Activated CD4-positive, alpha-beta memory T cell treated with anti-CD3 and anti-CD28 coated beads, Interleukin-2, amount 10 ng/mL, durations not matched to agents 7 days and 5 days (primary cell): ENCODE measurements at places on chromosomes 16 and 17.

GRCh38 chr16:10982465-10983150 is 38.2 kb downstream of the CLEC16A start:
- no peaks in the 10 kb centered on the region for H3K27me3 ChIP-seq
- H3K36me3 ChIP-seq, result peaks cover 62% of the 10 kb centered on the region
- peak overlapping the region; percentile 60 for H3K4me3 ChIP-seq
- H3K4me1 ChIP-seq, result peaks cover 89% of the 10 kb centered on the region
- H3K27ac ChIP-seq, result peak overlapping the region; percentile 87

GRCh38 chr17:60135151-60135950 is 14.4 kb upstream of the CA4 start:
- H3K27ac ChIP-seq, result peak overlapping the region; percentile 66
- H3K4me3 ChIP-seq, result peak overlapping the region; percentile 94
- H3K36me3 ChIP-seq, result peaks cover 20% of the 10 kb centered on the region
- DNase-seq, result peak; percentile 89
- H3K4me1 ChIP-seq, result peaks cover 35% of the 10 kb centered on the region

GRCh38 chr17:2925011-2925410 is 128.8 kb downstream of the RAP1GAP2 start:
- H3K27me3 ChIP-seq, result no peaks in the 10 kb centered on the region
- H3K36me3 ChIP-seq, result no peaks in the 10 kb centered on the region
- no peak overlapping the region for H3K27ac ChIP-seq
- H3K4me1 ChIP-seq, result no peaks in the 10 kb centered on the region

DNA sequence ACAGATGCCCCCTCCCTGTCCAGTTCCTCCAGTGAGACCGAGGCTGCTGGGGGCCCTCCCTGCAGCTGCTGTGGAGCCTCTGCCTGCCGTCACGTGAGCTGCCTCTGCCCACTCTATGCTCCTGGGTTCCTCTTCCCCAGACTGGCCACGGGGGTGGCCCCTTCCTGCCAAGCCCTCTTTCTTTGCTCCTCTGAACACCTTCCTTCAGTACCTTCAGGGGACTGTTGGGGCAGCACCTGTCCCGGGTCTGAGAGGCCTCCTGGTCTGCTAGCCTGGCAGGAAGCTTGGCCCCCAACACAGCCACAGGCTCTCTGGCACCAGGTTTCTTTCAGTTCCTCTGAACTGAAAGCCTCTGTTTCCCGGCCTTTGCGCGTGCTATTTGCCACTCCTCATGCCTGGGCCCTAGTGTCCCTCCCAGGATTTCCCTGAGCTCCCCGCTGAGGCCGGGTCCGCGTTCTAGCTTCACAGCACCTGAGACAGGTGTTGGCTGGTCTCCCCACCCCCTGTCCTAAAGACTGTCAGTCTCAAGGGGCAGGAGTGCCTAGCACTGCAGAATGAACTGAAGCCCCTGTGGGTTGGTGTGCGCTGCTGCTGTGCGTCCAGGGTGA is 6.6 kb upstream of the ATP6V0C start:
- no peaks in the 10 kb centered on the region for H3K36me3 ChIP-seq
- no peak overlapping the region for H3K4me3 ChIP-seq
- H3K27me3 ChIP-seq, result no peaks in the 10 kb centered on the region
- H3K27ac ChIP-seq, result no peak overlapping the region
- H3K4me1 ChIP-seq, result peaks cover 2% of the 10 kb centered on the region

GRCh38 chr17:81179861-81180260 is 13.8 kb upstream of the AATK start:
- H3K4me1 ChIP-seq, result no peaks in the 10 kb centered on the region
- H3K27me3 ChIP-seq, result peaks cover 4% of the 10 kb centered on the region
- no peak overlapping the region for H3K4me3 ChIP-seq
- H3K27ac ChIP-seq, result no peak overlapping the region

DNA sequence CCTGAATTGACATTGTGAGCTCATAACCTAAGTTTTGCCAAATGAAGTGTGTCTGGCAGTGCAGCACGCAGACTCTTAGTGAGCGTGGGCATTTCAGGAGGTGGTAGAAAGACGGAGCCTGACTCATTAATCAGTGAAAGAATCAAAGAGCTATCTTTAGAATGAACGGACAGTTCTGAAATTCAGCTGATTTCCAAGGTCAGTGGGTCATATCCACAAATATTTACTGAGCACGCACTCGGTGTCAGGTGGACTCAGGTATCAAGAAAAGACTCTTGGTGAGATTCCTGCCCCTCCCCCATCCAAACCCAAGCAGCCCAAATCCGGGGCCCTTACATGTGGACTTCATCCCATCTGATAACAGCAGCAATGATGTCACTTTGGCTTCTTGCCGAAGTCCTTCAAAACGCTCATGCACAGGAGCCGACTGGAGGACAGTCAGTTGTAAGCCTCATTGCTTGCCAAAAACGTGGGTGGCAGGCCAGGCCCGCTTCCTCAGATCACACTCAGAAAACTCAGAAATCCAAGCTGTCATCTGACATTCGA is 185.8 kb downstream of the HS3ST3A1 start:
- DNase-seq, result no peak
- H3K4me3 ChIP-seq, result no peak overlapping the region
- no peak overlapping the region for H3K27ac ChIP-seq
- no peaks in the 10 kb centered on the region for H3K36me3 ChIP-seq
- no peaks in the 10 kb centered on the region for H3K4me1 ChIP-seq
- peaks cover 5% of the 10 kb centered on the region for H3K27me3 ChIP-seq

DNA sequence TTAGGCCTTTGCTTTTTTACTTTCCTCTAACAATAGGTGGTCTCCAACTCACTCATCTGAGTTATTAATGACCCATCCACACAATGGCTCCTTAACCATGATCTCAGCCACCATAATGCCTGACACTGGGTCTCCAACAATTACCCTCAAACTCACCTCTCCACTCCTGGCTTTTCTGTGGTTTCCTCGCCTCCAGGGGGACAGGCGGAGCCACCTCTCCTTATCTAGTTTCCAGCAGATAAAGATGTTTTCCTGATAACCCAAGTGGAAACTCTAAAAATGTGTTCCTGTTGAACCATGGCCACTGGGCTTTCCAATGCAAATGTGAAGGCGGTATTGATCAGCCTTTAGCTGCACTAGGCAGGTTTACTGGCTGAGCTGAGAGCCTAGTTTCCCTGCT is 9.4 kb upstream of the NOL11 start:
- no peaks in the 10 kb centered on the region for H3K36me3 ChIP-seq
- H3K4me1 ChIP-seq, result no peaks in the 10 kb centered on the region
- peaks cover 19% of the 10 kb centered on the region for H3K27me3 ChIP-seq
- H3K4me3 ChIP-seq, result no peak overlapping the region
- no peak overlapping the region for H3K27ac ChIP-seq

DNA sequence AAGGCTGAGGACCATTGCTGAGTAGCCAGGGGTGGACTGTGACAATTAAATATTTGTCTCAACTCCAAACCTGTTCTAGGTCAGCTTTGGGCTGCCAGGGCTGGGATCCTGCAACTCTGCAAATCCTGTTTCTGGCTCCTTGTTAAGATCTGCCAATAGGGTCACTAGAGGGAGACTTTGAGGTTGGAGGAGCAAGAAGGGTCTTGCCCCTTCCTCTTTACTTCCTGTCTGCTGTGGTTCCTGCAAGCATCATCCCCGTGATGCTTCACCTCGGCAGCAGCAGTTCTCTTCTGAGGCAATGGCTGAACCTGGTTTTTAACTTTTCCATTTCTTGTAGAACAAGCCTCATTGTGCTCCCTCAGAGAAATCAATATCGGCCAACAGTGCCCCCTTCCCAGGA is 124.6 kb downstream of the IRX5 start:
- no peak overlapping the region for H3K4me3 ChIP-seq
- peaks cover 35% of the 10 kb centered on the region for H3K27me3 ChIP-seq
- H3K27ac ChIP-seq, result no peak overlapping the region

DNA sequence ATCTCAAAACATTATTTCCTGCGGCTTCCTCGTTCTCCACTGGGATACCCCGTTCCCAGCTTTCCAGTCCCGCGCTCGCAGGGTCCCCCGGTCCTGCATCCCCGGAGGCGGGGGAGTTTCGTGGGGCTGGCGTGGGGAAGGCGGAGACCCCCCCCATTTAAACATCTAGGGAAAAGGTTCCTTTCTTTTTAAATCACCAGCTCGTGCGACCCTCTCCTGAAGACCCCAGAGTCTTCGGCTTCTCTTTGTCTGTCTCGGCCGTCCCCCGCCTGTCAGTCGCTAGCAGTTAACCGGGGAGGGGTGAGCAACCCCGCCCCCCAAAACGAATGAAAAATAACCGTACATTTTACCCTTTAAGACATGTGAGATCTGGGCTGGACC is 473 bp upstream of the IGF2BP1 start:
- no peak overlapping the region for H3K27ac ChIP-seq
- peaks cover 31% of the 10 kb centered on the region for H3K4me1 ChIP-seq
- H3K27me3 ChIP-seq, result peaks cover 84% of the 10 kb centered on the region
- no peaks in the 10 kb centered on the region for H3K36me3 ChIP-seq
- no peak for DNase-seq

DNA sequence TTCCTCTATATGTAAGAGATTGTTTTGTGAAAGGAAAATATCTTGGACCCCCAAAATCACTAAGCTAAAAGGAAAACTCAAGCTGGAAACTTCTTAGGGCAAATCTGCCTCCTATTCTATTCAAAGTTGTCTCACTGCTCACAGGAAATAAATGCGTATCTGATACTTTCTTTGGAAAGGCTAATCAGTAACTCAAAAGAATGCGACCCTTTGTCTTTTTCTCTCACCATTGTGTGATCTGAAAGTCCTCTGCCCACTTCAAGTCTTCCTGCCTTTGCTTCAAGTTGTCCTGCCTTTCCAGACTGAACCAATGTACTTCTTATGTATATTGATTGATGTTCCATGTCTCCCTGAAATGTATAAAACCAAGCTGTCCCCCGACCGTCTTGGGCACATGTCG is 157.3 kb downstream of the KIF2B start:
- no peaks in the 10 kb centered on the region for H3K4me1 ChIP-seq
- H3K27ac ChIP-seq, result no peak overlapping the region
- no peak overlapping the region for H3K4me3 ChIP-seq
- H3K36me3 ChIP-seq, result no peaks in the 10 kb centered on the region

GRCh38 chr17:20066253-20066652 is 57.1 kb downstream of the SPECC1 start:
- no peaks in the 10 kb centered on the region for H3K27me3 ChIP-seq
- peaks cover 17% of the 10 kb centered on the region for H3K4me1 ChIP-seq
- no peaks in the 10 kb centered on the region for H3K36me3 ChIP-seq
- no peak for DNase-seq
- no peak overlapping the region for H3K4me3 ChIP-seq

GRCh38 chr17:45748731-45749310 is 35.3 kb upstream of the CRHR1 start:
- H3K27me3 ChIP-seq, result peaks cover 17% of the 10 kb centered on the region
- no peaks in the 10 kb centered on the region for H3K4me1 ChIP-seq
- no peaks in the 10 kb centered on the region for H3K36me3 ChIP-seq
- no peak for DNase-seq

DNA sequence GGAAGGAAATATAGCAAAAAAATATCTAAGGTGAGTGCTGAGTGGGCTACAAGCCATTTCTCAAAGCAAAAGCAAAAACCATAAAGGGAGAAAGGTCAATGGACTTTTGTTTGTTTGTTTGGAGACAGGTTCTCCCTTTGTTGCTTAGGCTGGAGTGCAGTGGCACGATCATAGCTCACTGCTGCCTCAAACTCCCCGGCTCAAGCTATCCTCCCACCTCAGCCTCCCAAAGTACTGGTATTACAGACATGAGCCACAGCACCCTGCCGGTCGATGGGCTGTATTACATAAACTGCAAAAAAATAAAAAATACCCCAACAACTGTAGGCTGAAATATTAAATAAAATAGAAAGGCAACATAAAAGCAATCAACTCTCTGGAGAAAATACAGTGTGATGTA is 3.5 kb upstream of the RBBP6 start:
- H3K36me3 ChIP-seq, result peaks cover 11% of the 10 kb centered on the region
- H3K27ac ChIP-seq, result no peak overlapping the region
- DNase-seq, result no peak
- peaks cover 12% of the 10 kb centered on the region for H3K4me1 ChIP-seq

DNA sequence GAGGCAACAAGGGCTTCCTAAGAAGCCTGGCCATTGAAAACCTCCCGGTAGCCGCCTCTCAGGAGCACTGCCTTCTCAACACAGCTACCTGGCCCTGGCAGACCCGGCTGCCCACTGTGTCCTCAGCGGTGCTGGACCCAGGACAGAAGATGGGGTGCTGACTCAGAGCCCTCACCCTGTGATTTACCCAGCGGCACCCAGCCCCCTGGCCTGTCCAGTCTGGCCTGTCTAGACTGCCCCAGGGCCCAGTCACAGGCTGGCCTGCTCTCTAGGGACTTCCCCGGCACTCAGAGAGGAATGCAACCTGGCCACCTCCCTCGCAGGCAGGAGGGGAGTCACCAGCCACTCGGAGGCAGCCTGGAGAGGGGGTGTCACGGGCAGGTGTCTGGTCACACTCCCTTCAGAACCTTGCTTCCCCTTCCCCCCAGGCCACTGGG is 20.1 kb downstream of the PIEZO1 start:
- DNase-seq, result no peak
- H3K36me3 ChIP-seq, result peaks cover 18% of the 10 kb centered on the region
- no peak overlapping the region for H3K27ac ChIP-seq

GRCh38 chr17:71111934-71112333 is 942.6 kb downstream of the KCNJ2 start:
- H3K27ac ChIP-seq, result no peak overlapping the region

GRCh38 chr17:50154604-50155003 is 4.1 kb upstream of the PPP1R9B start:
- H3K27me3 ChIP-seq, result no peaks in the 10 kb centered on the region
- peaks cover 6% of the 10 kb centered on the region for H3K36me3 ChIP-seq
- DNase-seq, result no peak
- peaks cover 43% of the 10 kb centered on the region for H3K4me1 ChIP-seq
- H3K27ac ChIP-seq, result no peak overlapping the region

- no peaks in the 10 kb centered on the region for H3K4me1 ChIP-seq
- H3K27ac ChIP-seq, result no peak overlapping the region
- H3K4me3 ChIP-seq, result no peak overlapping the region
- DNase-seq, result no peak
- peaks cover 19% of the 10 kb centered on the region for H3K27me3 ChIP-seq
- no peaks in the 10 kb centered on the region for H3K36me3 ChIP-seq
These were observed 30.6 kb downstream of the MRPS23 start for GRCh38 chr17:57819285-57819684.

DNA sequence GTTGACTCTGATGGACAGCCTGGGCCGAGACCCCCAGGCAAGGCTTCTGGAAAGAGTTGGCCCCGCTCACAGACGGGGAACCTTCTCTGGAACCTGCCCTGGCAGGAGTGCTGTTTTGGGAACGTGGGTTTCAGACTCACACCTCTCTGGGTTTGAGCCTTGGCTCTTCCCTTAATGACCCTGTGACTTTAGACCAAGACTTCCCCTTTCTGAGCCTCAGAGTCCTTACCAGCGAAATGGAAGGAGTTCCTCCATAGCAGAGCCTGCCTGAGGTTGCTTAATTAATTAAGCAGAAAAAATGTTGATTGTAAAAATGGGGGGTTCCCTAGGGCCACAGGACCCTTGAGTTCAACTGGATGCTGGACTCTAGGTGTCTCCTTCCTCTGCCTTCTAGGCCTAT is 408.2 kb downstream of the SEC14L1 start:
- peaks cover 6% of the 10 kb centered on the region for H3K27me3 ChIP-seq
- no peak overlapping the region for H3K27ac ChIP-seq
- no peak overlapping the region for H3K4me3 ChIP-seq

DNA sequence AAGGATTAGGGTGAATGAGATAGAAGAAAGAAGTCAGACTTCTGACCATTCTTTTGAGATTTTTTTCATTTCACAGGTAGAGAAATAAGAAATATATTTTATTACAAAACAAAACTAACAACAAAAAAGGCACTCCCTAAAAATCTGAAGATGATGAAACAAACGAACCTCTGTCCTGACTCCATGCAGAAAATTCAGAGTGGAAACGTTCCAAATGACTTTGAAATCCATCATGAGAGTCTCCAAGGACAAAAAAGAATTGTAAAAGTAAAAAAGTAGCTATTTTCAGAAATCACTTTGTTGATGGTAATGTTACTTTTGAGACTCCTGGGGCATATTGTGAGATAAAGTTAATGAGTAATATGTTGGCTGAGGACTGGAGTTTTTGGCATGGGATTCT is 26.4 kb upstream of the MNT start:
- no peaks in the 10 kb centered on the region for H3K36me3 ChIP-seq
- H3K27ac ChIP-seq, result no peak overlapping the region
- no peaks in the 10 kb centered on the region for H3K27me3 ChIP-seq
- H3K4me1 ChIP-seq, result no peaks in the 10 kb centered on the region
- no peak overlapping the region for H3K4me3 ChIP-seq
